ENCODE measurements at places on chromosomes 4 and X.

DNA sequence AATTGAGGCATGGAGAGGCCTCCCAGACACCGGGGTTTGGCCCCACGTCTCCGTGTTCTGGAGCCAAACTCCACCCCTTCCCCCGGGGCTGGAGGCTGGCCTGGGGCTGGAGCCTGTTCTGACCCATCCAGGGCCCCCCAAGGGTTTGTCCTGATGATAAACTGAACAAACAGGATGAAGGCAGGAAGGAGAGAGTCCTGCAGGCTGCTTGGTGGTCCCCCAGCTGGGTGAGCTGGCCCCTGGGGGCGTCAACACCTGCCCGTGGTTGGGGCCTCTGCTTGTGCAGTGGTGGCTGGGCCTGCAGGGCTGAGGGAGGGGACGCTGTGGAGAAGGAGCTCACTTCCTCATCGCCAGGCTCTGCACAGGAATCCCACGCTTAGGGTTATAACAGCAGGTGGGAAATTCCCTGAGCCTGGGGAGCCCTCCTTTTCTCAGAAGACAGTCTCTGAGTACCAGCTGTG, 2.3 kb downstream of the SH3TC1 start:
- DNase-seq, result no peak

- DNase-seq, result no peak
Measured at GRCh38 chr4:3021627-3022026, 52.7 kb downstream of the HTT-AS start.

DNA sequence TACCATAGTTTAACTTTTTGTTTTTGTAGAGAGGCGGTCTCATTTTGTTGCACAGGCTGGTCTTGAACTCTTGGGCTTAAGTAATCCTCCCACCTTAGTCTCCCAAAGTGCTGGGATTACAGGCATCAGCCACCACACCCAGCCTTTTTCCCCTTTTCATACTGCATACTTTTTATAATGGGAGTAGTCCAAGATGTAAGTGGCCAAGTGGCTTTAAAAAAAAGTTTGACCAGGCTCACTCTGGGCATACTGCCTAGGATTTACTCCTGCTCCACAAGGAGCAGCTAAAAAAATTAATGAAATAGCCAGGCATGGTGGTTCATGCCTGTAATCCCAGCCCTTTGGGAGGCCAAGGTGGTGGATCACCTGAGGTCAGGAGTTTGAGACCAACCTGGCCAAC, 6.0 kb downstream of the GRSF1 start:
- DNase-seq, result no peak

DNA sequence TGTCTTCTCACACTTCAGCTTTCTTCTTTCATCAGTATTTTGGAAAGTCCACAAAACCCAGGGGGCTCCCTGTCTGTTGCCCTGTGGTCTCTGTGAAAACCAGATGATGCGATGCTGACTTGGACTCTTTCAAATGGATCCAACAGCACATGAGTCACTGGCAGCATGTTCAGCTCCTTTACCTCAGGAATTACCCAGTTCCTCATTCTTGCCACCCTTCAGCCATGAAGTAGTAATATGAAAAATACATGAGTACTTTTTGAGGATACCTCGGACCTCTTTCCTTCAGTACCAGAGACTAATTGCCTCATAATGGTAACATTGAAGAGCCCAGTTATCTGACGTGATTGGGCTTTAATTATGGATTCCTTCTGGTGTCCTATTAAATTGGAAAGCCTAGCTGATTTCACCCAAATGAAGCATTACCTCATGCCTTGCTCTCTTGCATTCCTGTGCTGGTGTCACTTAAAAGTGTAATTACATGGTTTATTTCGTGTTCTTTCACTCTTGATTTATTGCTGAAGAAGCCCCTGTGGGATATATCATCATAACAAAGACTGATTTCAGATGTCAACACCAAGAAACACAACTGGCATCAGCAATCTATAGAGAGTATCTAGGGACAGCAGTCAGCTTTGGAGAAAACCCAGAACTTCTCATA, 63.4 kb downstream of the NFKB1 start:
- DNase-seq, result peak; percentile 6

DNA sequence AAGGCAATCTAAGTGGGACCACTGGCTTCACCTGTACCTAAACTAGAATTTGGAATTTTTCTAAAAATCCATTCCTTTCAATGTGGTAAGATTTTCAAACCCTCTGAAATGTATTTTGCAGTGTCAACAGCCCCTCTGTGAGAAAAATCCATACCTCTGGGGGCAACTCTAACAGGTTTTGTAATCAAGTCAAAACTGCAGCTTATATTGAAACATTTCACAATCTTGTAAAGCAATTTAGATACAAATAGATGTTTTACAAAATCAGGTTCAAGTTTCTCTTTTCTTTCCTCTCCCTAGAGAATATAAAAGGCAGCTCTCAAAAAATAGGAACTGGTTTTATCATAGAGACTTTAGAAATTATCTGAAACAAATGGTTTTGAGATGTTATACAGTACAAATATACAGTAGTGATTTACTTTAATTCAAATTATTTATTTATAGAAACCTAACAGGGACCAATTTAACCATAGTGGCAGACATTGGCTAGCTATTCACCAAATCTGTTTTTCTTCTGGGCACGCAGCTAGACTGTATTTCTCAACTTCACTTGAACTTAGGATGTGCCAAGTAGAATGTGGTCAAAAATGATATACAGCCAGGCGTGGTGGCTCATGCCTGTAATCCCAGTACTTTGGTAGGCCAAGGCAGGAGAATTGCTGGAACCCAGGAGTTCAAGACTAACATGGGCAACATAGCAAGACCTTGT, 36.3 kb upstream of the SPINK2 start:
- no peak for DNase-seq

- no peak for DNase-seq
Measured at GRCh38 chrX:6683353-6683752, 148.4 kb upstream of the VCX3A start.

DNA sequence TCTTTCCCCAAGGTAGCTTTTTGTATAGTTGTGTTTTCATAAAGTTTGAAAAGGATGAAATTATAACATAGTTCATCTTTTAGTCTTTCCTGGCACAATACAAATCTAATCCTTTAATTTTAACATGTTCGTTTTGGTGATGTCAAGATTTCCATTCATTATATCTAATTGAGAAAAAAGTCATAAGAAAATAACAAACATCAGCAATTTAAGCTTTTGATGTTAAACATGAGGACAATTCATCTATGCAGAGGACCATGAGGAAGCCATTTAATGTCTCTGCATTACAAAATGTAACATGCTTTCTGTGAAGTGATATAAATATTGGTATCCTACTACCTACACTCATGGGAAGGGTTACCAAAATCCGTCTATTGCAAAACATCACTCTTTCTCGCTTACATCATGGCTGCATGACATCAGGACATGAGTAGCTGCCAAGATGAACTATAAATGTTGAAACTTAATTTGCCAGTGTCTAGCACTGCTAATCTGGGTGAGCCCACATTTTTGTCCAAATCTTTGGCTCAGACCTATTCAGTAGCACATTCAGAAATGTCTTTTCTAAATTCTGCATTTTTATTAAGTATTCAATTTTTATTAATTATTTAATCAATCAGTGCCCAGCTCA, 9.5 kb downstream of the EPGN start:
- no peak for DNase-seq

GRCh38 chr4:129446074-129446473, 350.1 kb downstream of the C4orf33 start:
- no peak for DNase-seq

- DNase-seq, result no peak
Measured at GRCh38 chr4:148790246-148790645, 348.0 kb upstream of the NR3C2 start.

GRCh38 chr4:186669159-186669731, 54.4 kb downstream of the FAT1 start:
- no peak for DNase-seq

GRCh38 chr4:22428441-22428840, 87.4 kb downstream of the ADGRA3 start:
- no peak for DNase-seq

- DNase-seq, result no peak
Measured at GRCh38 chr4:109698656-109699055, 4.6 kb downstream of the CASP6 start.

- DNase-seq, result no peak
Measured at GRCh38 chr4:158065176-158065575, 107.6 kb downstream of the GASK1B start.

GRCh38 chrX:155112171-155112570, 40.9 kb downstream of the BRCC3 start:
- no peak for DNase-seq

- no peak for DNase-seq
Measured at GRCh38 chr4:8540072-8540471, 40.1 kb upstream of the GPR78 start.

DNA sequence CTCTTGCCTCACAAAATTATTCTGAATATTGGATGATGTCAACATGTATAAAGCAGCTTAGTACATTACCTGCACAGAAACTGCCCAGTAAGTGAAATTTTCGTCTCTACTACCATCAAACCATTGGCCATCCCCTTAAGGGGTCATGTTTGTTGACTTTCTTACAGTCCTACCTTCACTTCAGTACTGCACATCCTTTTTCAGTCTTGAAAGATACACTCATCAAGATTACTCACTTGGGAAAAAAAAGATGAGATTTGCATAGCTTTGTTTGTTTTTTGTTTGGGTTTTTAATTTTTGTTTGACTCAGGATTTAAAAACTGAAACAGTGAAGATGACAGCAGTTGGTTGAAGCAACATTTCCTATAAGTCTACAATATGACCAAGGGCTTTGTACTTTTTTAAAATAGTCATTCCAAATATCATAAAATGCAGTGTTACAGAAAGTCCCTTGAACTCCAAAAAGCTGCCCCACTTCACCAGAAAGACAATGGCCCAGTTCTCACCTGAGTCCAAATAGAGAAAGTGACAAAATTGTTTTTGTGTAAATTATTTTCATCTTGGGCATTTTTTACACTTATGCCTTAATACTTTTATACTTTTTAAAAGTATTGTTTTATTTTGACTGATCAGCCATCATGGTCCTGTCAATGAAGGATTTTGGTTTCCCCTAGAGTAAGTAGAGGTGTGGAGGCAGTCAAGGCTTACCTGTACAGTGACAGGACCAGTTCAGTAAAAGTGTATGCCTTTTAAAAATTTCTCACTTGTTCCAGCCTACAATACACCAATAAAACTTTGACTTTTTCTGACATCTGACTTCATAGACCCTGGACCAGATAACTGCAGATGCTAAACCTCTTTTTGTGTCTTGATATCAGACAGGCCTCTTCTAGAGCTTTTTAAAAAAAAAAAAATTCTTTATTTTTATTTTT, 59.7 kb upstream of the EDA2R start:
- no peak for DNase-seq

GRCh38 chrX:36199928-36200327, 280.4 kb downstream of the CFAP47 start:
- DNase-seq, result no peak

DNA sequence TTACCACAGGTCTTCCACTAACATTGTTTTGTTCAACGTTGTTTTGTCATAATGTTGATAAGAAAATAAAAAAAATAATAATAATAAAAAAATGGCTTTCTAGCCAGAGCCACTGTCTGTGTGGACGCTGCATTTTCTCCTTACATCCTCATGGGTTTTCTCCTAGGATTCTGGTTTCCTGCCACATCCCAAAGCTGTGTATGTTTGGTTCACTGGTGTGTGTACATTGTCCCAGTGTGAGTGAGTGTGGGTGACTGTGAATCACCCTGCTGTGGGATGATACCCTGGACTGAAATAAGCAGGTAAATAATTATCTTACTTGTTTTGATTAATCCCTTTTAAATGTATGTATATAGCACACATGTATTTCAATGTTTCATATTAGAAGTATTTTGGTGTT, 2154.4 kb upstream of the AGA start:
- no peak for DNase-seq

- DNase-seq, result no peak
Measured at GRCh38 chr4:8336412-8337075, 67.0 kb downstream of the HTRA3 start.

- no peak for DNase-seq
Measured at GRCh38 chrX:21412029-21412428, 37.8 kb downstream of the CNKSR2 start.

- no peak for DNase-seq
Measured at GRCh38 chr4:54954656-54955388, 170.6 kb downstream of the KDR start.

- DNase-seq, result no peak
Measured at GRCh38 chr4:33996075-33996718, 2248.1 kb downstream of the ARAP2 start.

GRCh38 chrX:48470833-48471118, 716 bp upstream of the SLC38A5 start:
- no peak for DNase-seq

DNA sequence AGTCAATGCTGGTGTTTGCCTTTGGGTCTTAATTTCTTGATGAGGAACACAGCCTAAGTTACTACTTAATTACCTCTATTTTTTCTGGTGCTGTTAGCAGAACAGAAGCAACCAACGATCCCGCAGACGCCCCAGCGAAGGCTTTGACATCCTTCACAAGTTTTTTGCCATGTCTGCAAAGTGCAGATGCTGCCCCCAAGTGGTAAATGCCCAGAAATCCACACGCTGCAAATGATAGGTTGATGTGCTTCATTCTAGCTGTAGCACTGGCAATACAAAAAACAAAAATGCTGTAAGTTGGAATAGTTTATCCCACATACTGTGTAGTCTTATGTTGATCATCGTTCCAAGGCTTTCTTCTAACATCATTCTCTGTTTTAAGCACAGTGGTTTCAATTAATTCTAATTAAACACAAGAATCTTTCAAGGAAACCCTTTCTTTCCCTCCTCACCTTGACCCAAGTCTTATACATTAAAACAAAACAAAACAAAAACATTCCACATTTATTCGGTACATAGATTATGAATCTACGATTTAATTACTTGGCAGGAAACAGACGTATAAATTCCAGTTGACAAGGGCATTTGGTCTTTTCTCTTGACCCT, 1.2 kb downstream of the PNPLA4 start:
- DNase-seq, result peak; percentile 29

- DNase-seq, result no peak
Measured at GRCh38 chrX:31497086-31497485, 425.2 kb upstream of the FTHL17 start.

GRCh38 chrX:66193821-66194220, 29.8 kb downstream of the HEPH start:
- no peak for DNase-seq

DNA sequence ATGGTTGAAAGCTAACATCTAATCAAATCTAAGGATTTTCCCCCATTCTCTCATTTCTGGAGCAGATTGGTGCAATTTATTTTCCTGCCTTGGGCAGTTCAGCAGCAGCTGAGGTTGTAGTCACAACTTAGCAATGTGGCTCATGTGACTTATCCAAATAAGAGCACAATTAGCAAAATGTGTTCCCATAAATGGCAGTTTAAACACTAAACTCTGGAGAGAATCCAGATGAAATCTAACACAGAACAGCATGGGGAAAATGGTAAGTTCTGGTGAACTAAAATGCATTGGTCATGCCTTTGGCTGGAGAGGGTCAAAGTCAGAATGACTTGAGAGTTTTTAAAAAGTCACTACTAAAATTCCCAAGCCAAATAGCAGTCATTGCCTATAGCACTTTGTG, 422.6 kb upstream of the DIPK2B start:
- no peak for DNase-seq
